Posterior vena cava (tissue), 2 donors: ENCODE measurements at places on chromosomes 3 and 15.

DNA sequence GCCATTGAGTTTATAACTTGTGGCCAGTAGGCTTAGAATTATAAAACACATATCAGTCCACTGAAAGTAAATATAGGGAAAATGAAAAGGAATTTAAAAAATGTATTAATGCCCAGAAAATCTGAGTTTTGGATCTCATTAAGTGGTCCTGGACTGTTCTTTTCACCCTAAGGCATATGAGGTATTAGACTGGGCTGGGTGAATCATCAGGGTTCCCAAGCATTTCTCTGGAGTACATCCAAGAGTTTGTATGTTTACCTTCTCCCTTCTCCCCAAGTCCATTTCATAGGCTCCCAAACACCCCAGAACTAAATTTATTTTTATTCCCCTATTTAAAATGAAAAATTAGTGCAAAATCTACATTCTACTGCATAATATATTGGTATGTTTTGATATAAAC lies 31.9 kb upstream of the SPTSSB start:
- no peak for DNase-seq

GRCh38 chr3:98731720-98732285 lies 31.3 kb upstream of the ST3GAL6 start:
- no peak for DNase-seq

DNA sequence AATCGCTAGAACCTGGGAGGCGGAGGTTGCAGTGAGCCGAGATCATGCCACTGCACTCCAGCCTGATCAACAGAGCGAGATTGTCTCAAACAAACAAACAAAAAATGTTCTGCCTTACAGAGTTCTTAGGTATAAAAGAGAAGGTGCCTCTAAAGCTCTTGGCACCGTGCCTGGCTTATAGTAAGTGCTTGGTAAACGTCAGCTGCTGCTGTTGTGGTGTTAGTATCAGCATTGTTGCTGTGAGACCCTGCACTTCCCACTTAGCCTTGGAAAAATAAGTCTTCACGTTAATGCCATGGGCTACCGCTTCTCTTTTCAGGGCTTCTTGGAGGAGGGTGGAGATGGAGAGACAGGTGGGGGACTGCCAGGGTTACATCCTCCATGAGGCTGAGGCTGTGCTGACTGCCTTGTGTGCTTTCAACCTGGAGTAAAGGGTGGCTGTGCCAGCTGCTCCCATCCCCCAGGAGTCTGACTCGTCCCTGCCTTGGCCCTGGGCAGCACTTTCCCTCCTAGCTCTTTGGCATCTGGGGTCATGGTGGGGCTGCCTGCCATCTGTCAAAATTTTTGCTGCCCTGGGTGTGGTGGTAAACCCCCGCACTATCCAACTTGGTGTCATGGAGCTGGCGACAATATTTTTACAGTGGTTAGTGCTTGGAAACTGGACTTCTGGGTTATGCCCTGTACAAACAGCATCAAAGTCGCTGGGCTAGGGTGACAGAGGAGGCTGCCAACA lies 17.8 kb downstream of the FLNB start:
- no peak for DNase-seq

- no peak for DNase-seq
These were observed 3.6 kb downstream of the TAGLN3 start for GRCh38 chr3:112002096-112002971.

DNA sequence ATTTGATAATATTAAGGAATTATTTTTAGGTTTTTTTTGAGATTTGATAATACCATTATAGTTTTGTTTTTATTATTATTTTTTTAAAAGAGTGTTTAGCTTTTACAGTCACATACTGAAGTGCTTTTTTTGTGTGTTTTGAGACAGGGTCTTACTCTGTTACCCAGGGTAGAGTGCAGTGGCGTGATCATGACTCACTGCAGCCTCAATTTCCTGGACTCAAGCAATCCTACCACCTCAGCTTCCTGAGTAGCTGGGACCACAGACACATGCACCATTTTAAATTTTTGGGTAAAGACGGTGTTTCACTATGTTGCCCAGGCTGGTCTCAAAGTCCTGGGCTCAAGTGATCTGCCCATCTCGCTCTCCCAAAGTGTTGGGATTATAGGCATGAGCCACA lies 73.0 kb downstream of the SUMF1 start:
- no peak for DNase-seq

- DNase-seq = peak; percentile 94
These were observed 5.3 kb upstream of the TRA2B start for GRCh38 chr3:185942907-185943759.

- no peak for DNase-seq
These were observed 50.5 kb downstream of the SPATA16 start for GRCh38 chr3:173090492-173090891.

GRCh38 chr3:106065831-106066230 lies 197.0 kb upstream of the CBLB start:
- DNase-seq = no peak

DNA sequence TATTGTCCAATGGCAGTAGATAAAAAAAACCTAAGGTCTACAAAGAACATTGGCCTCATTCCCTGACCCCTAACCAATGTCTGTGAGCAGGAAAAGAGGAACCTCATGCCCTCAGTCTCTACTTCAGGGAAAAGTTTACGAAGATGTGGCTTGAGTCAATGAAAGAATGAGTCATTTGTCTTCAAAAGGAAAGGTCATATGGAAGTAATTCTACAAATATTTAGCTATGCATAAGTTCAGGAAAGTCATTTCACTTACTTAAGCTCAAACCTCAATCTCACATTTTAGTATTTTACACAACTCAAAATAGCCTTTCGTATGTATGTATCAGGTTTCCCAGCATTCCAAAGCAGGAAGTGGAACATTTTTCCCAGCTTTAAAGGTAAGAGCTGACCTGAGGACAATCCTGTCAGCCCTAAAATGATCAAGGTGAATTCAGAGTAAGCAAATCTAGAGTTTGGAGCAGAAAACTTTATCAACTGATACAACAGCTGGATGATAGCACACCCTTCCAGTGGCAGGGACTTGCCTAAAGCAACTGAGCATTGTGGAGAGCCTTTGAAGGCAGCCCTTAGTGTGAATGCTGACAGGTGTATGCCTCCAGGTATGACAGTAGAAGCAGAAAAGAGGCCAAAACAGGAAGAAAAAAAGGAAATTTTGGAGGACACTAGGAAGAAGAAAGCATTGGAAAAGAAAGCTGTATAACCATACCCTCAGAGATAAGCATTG lies 53.9 kb upstream of the ACKR4 start:
- no peak for DNase-seq

DNA sequence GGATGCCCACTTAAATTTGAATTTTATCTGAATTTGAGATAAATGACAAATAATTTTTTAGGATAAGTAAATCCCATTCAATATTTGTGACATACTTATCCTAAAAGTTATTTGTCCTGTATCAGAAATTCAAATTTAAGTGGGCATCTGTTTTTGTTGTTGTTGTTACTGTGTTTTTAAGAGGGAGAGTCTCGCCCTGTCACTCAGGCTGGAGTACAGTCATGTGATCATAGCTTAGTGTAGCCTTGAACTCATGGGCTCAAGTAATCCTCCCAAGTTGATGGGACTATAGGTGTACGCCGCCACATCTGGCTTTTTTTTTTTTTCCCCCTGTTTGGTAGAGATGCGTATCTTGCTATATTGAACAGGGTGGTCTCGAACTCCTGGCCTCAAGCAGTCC lies 283.0 kb downstream of the PTPRG start:
- DNase-seq = no peak

- DNase-seq = no peak
These were observed 6.3 kb downstream of the ADGRG7 start for GRCh38 chr3:100615684-100616083.

DNA sequence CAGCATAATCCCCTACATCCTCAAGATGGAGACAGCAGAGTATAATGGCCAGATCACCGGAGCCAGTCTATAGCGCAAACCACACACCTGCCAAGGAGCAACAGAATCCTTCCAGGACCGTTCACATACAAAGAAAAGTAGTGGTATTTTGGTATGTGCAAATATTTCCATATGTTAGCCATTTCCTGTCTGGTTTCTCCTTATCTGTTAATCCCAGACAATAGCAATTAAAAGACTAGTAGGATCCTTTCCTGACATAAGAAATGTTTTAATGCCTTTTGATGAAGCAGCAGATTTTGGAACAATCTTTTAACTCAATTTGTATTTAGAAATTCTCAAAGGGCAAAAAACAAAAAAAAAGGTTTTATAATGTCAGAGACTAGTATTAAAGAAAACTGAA lies 22.2 kb downstream of the MRPS25 start:
- DNase-seq = no peak

DNA sequence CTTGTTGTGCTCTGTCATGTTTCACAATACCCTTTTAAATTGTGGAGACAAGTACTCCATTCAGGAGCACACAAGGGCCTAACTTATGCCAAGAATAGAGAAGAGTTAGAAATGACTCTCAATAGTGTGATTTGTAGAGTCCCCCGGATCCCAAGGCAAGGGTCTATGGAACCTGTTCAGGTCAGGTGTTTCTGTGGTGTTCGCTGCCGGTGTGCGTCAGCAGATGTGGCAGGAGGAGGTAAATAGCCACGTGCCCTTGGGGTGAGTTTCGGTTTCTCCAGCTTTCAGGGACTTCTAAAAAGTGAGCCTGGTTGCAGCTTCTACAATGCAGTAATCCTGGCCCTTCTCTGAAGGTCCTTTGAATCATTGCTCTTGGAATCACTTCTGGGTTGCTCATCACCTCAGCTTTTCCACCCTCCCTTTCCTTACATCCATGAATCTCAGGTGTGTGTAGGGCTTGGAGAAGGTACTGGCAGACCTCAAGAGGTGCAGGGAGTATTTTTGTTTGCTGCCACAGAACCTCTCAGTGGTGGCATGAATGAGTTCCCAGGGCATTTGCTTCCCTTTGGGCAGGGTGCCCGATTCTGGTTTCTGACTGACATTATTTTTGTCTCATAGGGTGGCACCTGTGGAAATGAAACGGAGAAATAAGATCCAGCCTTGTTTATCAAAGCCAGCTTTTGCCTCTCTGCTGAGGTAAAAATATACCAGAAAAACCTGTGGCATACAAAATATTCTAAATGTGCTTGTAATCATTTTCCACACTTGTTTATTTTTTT lies 7.3 kb downstream of the ST3GAL6 start:
- no peak for DNase-seq
